ENCODE measurements at places on chromosomes 5 and 9. TPM values are rescaled to one million over a fixed set of nuclear protein-coding genes. Genes with fewer than 3 reads are reported as not detected.

GRCh38 chr5:123107343-123108244 lies 18.6 kb downstream of the PRDM6 start:
- no peak for DNase-seq

DNA sequence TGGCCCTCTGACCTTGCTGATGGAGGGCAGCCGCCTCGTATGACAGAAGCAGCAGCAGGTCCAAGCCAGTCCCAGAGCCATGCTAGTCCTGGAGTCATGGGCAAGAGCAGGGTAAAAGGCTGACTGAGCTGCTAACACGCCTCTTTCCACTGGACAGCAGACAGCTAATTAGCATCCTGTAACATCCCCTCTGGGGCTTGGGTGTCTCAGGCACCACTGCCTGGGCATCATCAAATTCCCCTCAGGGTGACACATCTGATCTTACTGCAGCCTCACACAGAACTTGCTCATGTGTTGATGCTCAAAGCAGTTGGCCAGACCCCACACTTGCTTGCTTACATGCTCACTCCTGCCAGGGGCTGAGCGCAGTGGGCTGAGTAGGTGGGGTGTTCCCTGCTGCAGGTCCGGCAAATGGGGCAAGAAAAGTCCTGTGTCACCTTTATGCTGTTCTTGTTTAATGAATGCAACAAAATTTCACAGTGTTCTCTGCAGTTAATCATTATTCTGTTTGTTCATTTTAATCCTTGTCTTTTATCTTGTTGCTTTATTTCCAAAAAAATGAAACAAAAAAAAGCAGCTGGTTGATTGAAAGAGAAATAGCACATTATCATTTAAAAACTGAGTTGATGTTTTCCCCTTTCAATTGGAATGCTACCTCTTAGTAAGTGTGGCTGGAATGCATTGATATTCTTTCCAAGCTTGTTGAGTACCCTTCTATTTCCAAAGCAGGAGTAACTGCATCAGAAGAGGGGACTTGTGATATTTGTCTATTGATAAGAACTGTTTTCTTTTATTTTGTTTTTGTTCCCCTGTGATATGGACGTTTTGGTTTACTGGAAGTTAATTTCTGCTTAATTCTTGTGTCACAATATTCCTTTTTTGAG lies 254.1 kb downstream of the CDH18 start:
- no peak for DNase-seq

- DNase-seq = no peak
These were observed 73.2 kb downstream of the UBAP1 start for GRCh38 chr9:34252016-34252415.

DNA sequence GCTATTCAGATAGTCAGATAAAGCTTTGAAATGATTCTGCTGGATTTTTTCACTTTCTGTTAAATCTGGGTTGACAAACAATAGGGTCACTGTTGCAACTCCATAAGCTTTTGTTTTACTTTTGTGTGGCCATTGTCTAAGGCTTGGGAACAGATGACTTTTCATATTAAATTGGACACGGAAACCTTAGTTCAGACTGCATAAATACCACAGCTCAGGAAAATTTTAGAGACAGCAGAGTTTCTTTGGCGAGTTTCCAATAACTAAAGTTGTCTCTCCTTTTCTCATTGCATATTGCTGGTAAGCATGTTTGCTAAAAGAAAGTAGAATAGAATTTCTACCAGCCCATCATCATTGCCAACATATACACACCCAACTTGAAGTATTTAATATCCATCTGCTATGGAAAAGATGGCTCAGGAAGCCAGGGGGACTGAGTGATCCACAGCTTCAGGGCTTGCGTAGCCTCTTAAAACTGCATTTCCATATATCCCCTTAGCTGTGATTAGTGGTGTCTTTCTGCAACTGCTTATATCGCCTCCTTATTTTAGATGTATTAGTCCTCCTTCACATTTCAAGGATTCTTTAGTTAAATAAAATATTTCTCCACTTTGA lies 168.2 kb downstream of the ARHGAP26 start:
- no peak for DNase-seq

- DNase-seq = no peak
These were observed 21.0 kb downstream of the PAEP start for GRCh38 chr9:135582541-135582940.

DNA sequence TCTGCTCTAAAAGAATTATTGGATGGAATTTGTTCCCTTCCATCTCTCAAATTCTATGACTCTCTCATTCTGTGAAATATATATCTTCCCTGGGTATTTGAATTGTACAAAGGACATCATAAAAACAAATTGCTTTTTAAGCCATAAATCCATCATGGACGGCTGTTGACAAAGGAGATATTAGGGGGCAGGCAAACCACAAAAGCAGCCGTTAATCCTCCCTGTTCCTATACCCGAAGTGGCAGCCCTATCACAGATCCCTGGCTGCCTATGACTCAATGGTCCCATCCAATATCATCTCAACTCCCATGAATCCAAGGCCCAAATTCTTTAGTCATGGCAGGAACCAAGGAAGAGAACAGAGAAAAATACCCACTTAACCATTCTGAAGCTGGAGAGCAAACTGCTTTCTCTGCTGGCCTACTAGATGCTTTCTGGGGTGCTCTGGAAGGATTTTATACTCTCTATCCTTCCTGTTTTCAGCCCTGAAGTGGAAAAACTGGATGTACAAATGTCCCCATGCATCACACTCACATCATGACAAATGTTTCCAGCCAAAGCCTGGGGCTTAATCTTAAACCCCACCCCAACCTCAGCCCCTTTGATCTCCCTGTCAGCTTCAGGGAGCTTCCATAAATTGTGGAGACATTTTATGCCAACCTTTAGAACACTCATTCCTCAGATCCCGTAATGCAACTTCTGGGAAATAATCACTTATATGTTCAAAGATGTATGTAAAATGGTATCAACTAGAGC lies 59.5 kb downstream of the FAM114A2 start:
- no peak for DNase-seq

Gene CCDC192
- not detected for total RNA-seq

Gene DRD1
- total RNA-seq = not detected

Gene STOML2
- total RNA-seq = 208 TPM

Gene BRINP1
- not detected for total RNA-seq

Gene PCDHB6
- not detected for total RNA-seq
